HFF-Myc (cell line): ENCODE measurements at places on chromosomes 16 and 17.

DNA sequence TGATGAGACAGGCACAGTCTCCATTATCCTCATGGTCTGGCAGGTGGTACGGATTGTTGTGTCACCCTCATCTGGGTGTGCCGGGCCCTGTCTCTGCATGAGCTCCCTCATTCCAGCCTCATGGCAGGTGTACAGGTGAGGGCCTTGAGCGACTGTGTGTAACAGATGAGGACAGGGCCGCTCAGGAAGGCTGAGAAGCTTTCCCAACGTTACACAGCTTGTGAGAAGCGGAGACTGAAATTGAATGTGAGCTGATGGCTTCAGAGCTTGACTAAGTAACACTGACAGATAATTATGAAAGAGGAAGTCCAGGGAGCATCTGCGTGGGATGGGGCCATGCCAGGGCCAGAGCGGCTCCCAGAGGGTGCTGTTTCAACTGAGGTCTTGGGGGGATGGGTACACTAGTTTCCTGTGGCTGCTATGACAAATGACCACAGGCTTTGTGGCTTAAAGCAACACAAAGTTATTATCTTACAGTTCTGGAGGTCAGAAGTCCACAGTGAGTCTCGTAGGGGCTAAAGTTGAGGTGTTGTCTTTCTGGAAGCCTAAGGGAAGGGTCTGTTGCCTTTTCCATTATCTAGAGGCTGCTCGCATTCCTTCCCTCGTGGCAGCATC is 36.7 kb downstream of the CMIP start:
- DNase-seq = no peak

DNA sequence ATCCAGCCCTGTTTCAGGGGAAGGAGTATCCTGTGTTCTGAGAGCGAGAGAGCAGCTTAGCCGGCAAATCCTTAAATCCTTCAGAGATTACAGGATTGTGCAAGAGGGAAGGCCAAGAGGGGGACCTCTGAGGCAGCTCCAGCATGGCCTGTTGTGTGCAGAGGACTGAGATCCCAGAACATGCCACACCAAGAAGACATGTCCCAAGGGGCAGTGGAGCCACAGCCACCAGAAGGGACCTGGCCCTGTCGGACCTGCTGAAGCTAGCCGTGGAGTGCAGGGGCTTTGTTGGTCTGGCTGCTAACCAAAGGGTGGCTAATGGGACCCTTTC is 1.6 kb upstream of the MRC2 start:
- DNase-seq = no peak

DNA sequence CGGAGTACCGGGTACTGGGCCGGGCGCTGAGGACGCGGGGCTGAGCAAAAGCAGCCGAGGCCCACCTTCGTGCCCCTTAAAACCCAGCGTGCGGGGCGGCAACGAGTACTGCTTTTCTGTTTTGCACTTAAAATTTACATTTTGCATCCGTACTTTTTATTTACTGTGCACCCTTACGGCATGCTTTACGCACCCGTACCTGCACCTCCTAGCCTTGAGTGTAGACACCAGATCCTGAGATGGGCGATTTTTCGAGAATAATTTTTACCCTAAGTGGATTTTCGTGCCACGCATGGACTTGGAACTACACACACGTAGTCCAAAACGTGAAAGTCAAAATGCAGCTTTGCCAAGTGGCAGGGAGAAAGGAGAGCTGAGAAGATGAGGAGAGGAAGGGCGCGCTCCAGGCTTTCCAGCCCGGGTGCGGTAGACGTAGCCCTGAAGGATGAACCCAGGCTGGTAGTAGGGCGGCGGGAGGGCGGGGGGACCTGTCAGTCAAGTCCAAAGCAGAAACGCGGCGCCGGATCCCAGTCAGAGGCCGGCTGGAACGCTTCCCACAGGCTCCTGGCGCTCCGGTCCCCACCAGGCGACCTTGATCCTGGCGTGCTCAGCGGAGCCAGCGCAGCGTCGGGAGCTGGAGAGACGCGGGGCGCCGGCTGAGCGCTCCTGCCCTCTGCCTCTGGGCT is 1.2 kb upstream of the CBLN1 start:
- DNase-seq = no peak

DNA sequence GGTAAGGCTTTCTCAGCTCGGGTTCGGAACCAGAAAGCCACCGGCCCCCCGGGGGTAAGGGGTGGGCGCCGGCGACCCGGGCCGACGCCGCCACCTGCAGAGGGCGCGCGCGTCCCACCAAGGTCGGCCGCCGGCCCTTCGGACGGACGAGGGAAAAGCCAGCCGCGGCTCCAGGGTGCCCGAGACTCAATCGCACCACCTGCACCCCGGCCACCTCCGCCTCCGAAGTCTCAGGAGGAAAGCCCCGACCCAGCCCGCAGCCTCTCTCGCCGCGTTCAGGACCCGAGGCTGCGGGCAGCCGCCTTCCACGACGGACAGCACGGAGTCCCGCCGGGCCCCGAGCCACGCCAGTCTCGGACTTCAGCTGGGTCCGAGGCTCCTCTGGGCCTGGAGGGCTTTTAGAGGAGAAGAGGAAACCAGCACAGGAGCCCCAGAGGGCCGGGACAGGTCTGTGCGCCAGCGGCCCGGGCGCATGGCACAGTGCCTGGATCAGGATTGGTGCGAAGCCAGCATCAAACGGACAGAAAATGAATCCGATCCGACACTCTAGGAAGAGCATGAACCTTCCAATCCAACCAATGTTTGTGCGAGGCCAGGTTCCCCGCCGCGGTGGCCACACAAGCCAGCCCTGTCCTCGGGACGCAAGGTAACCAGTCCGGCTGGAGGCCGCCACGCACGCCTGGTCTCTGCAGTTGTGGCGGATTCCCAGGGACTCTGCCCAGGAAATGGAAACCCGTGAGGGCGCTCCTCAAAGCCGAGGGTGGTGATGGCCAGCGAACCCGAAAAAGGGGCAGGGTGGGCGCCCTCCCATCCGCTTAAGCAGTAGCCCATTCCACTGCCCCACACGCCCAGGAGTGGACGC is 6.7 kb downstream of the CBX8 start:
- DNase-seq = no peak

GRCh38 chr17:81406117-81406953 is 11.1 kb downstream of the BAHCC1 start:
- no peak for DNase-seq

DNA sequence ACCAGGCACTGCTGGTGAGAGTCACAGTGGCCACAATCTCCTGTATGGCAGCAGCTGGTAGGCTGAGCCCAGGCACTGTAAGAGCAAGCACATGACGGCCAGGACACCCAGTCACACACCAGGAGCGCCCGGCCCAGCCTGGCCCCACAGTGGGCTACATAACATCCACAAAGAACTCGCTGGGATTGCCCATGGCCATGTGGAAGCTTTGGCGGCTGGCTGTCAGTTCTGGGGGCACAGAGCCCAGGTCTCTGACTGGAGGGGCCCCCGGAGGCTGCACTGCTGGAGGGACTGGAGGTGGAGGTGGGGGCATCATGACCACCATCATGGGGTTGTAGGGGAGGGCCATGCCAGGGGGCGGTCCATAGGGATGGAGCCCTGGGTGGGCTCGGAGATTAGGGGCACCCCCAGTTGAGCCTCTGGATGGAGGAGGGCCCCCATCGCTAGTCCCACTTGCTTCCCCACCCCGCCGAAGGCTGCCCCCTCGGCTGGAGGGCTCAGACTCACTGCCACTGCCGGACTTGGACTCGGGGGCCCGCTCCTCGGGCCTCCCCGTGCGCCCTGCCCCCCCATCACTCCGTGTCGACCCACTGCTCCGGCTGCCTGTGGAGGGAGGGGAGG is 6.1 kb downstream of the ACADVL start:
- no peak for DNase-seq

GRCh38 chr16:80369138-80369958 is 171.4 kb upstream of the DYNLRB2 start:
- peak; percentile 21 for DNase-seq

DNA sequence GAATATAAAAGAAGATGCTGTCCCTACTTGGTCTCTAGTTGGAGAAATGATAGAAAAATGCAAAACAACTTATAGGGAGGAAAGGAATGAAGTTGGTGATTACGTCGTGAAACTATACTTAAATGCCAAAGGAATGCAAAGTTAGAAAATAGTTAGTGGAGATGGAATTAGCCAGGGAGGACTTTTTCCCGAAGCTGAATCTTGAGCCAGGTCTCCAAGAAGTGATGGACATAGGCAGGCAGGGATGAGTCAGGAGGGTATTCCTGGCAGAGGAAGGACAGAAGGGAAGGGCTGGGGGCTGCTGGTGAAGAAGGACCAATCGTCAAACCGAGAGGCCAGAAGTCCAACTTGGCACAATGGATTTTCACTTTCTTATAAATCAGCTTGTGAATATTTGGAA is 1.8 kb downstream of the SNTB2 start:
- no peak for DNase-seq

- DNase-seq = no peak
Measured at GRCh38 chr16:61182391-61182790, 853.8 kb downstream of the CDH8 start.

DNA sequence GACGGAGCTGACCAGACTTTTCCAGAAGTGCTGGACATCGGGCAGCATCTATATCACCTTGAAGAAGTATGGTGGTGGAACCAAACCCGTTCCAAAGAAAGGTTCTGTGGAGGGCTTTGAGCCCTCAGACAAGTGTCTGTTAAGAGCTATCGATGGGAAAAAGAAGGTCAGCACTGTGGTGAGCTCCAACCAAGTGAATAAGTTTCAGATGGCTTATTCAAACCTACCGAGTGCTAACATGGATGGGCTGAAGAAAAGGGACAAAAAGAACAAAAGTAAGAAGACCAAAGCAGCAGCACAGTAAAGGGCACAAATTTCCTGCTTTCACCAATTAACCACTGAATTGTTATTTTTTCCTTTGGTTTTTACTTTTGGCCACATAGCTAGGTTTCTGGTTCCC is 6.9 kb downstream of the KAT7 start:
- no peak for DNase-seq

DNA sequence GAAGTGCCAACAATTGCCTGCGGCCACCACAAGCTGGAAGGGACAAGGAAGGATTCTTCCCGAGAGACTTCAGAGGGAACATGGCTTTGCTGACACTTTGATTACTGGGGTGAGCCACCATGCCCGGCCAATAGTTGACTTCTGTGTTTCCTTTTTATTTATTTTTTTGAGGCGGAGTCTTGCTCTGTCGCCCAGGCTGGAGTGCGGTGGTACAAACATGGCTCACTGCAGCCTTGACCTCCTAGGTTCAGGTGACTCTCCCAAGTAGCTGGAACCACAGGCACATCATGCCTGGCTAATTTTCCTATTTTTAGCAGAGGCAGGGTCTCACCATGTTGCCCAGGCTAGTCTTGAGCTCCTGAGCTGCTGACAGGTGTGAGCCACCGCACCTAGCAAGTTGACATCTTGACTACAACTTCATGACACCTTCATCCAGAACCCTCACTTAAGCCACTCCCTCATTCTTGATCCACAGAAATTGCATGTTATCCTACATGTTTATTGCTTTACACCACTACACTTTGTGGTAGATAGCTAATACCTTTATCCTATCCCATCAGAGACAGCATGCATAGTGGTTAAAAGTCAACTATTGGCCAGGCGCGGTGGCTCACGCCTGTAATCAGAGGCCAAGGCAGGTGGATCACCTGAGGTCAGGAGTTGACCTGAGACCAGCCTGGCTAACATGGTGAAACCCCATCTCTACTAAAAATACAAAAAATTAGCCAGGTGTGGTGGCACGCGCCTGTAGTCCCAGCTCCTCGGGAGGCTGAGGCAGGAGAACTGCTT is 16.1 kb upstream of the GPRC5C start:
- DNase-seq = no peak

DNA sequence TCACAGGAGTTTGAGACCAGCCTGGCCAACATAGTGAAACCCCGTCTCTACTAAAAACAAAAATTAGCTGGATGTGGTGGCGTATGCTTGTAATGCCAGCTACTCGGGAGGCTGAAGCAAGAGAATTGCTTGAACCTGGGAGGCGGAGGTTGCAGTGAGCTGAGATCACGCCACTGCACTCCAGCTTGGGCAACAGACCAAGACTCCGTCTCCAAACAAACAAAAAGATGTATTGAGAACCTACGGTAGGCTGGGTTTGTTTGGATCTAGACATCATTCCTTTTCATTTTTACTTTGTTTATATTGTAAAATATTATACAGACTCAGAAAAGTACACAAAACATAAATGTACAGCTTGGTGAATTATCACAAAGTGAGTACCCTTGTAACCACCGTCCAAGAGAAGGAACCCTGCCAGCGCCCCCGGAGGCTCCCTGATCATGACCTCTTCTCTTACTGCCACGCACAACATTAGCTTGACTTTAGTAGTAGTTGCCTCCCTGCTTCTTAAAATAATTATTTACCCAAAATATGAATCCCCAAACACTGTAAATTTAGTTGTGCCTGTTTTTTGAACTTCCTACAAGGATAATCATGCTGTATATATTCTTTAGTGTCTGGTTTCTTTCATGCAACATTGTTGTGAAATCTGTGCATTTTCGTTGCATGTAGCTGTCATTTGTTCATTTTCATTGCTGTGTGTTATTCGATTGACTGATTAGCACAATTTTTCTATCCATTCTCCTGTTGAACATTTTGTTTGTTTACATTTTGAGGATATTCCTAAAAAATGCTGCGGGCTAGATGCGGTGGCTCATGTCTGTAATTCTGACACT is 56.5 kb downstream of the KSR1 start:
- no peak for DNase-seq

DNA sequence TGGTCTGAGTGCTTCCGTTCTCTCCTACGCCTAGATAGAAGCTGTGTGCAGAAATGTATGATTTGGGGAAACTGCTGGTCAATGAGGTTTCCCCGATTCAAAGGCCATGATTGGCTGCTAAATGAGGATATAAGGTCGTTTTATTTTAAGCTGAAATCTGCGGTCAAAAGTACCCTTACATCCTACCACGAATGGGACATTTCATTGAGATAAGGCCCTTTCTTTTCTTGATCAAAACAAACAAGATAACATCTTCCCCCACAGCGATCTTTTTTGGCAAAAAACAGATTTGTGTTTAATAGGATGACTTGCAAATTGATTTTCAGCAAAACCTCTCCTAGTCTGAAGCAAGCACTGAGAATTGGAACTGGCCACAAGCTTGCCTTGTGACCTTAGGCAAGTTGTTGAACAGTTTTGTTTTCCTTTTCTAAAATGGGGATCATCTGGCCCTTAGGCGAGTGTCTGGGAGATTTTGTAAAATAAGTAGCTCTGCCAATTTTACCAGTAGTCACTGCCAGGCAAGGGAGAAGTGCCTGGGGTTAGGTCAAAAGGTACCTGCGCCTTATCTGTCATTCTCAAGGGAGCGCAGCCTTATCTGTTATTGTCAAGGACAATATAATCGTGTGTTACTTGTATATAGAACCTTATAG is 635 bp downstream of the SCPEP1 start:
- DNase-seq = no peak

GRCh38 chr17:61002316-61002736 is 324.7 kb downstream of the BCAS3 start:
- DNase-seq = peak; percentile 30
